ENCODE measurements at places on chromosomes 1 and 21.

DNA sequence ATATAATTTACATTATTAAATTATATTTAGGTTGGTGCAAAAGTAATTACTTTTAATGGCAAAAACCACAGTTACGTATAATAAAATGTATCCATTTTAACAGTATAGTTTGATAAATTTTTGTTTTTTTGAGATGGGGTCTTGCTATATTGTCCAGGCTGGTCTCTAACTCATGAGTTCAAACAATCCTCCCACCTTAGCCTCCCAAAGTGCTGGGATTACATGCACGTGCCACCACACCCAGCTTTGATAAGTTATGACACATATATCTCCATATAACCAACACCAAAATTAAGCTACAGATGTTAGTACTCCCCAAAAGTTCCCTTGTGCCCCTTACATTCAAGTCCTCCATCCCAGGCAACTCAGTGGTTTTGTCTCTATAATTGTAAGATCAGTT lies 163.1 kb downstream of the SMYD3 start:
- no peak for DNase-seq

DNA sequence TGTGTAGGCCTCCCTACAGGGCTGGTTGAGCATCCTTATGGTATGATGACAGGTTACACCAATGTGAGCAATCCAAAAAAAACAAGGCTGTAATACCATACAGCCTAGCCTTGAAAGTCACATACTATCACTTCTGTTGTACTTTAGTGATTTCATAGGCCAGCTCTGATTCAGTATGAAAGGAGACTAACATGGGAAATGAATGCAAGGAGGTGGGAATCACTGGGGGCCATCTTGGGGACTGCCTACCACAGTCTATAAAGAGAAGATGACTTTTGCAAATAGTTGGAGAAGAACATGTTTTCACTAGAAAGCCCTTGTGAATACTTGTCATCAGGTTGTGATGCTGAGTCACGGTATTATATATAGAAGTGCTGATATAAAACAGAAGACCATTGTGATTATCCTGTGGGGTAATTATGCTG lies 270.7 kb downstream of the S1PR1 start:
- DNase-seq = no peak

DNA sequence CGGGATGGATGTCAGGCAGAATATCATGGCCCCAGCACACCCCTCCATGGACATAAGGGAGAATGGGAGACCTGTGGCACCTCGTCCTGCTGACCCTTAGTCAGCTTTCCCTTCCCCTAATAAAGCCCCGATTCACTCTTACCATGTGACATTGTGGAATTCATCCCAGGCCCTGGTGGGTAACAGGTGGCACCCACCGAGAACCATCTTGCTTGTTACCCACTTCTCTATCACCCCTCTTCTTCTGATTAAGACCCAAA lies 32.9 kb downstream of the CSMD2 start:
- DNase-seq = no peak

GRCh38 chr1:154115180-154115579 lies 39.7 kb downstream of the NUP210L start:
- DNase-seq = no peak

GRCh38 chr1:114564141-114564540 lies 17.3 kb downstream of the BCAS2 start:
- no peak for DNase-seq

GRCh38 chr1:52836035-52836434 lies 6.5 kb upstream of the ZYG11A start:
- no peak for DNase-seq

DNA sequence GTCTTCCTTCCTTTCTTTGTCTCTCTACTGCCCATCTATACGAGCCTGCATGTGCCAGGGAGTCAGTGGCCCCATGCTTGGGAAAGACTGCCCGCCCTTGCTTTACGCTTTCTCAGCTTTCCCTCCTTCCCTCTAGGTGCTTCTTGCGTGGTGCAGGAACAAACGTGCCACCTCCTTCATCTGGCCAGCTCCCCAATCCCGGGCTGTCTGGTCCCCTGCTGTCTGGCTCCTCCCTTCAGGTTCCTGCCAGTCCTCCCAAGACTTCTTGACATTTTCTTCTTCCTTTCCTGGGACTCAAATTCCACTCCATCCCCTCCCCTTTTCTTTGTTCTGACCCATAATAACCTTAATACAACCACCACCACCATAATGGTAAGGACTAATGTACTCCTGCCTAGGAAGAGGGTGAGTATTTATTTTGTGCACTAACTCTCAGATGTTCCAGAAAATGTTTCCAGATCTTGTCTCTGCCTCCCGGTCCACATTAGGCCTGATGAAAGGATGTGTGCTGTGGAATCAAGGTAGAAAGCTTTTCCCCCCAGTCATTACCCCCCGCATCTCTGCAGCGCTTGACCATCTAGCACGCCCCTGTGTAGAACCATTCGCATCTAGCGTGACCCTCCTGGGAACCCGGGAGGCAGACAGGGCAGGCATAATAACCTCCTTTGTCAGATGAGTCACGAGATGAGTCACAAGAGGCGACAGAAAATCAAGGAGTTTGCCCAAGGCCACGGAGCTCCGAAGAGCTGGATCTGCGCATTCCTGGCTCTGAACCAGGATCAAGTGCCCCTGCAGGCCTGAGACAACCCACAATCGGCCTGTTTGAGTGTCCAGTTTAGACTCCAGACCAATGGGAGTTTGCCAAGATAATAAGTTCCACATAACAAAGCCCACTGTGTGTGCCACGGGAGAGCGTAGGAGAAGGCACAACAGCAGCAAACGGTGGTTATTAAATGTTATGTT lies 60.1 kb upstream of the NEK2 start:
- DNase-seq = peak; percentile 75

DNA sequence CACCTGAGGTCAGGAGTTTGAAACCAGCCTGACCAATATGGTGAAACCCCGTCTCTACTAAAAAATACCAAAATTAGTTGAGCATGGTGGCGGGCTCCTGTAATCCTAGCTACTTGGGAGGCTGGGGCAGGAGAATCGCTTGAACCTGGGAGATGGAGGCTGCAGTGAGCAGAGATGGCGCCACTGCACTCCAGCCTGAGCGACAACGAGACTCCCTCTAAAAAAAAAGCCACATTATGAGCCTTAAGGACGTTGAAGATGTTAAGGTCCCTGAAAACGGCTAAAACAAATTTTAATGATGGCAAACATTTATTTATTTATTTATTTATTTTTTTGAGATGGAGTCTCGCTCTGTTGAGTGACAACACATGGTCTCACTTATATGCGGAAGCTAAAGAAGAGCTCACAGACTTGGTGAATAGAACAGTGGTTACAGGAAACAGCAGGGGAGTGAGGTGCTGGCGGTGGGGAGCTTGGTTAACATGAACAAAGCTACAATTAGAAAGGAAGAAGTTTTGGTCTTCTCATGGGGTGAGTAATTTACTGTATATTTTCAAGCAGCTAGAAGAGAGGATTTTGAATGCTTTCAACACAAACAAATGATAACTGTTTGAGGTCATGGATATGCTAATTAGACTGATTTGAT lies 47.1 kb downstream of the TCP10L start:
- no peak for DNase-seq

- no peak for DNase-seq
Observed at GRCh38 chr1:202692959-202693555, 17.2 kb downstream of the SYT2 start.

DNA sequence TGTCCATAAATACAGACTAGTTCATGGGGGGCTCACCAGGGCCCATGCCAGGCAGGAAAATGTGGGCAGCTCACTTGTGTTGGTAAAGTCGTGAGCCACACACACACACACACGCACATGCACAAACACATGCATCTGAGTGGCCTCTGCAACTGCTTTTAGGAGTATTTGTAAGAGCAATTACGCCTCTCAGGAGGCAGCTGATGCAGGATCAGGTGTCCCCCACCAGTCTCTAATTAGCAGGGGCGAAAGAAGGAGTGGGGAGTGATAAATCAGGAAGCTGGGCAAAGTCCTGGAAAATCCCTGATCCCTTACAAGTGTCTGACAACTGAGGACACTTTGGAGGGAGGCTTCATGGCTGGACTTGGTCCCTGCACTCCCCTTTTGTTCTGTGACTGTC lies 5.7 kb upstream of the IVL start:
- no peak for DNase-seq

DNA sequence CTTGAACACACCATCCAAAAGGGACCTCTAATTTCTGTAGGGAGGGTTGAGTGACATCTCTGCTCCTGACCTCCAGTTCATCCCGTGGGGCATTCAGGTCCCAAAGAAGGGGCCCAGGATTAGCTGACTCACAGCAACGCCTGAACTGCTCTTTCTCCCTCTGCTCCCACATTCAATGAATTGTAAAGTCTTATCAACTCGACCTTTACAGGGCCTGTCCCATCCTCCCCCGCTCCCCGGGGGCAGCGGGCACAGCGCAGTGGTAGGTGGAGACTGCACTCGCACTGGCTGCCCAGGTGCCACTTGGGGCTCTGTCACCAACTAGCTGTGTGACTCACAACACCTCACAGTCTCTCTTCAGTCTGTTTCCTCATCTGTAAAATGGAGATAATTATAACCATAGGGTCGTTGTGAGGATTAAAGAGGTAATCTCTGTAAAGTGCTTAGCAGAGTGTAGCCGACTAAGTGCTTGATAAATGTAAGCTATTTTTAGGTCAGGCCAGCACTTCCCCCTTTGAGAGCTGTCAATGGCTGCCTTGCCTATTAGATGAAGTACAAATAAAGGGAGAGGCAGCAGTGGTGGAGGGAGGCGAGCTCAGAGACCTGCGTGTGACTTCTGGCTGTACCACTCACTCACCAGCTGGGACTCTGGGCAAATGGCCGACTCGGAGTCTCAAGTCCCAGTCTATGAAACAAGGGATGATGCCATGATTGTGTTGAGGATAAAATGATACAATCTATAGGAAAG lies 637 bp upstream of the MYBPHL start:
- no peak for DNase-seq

DNA sequence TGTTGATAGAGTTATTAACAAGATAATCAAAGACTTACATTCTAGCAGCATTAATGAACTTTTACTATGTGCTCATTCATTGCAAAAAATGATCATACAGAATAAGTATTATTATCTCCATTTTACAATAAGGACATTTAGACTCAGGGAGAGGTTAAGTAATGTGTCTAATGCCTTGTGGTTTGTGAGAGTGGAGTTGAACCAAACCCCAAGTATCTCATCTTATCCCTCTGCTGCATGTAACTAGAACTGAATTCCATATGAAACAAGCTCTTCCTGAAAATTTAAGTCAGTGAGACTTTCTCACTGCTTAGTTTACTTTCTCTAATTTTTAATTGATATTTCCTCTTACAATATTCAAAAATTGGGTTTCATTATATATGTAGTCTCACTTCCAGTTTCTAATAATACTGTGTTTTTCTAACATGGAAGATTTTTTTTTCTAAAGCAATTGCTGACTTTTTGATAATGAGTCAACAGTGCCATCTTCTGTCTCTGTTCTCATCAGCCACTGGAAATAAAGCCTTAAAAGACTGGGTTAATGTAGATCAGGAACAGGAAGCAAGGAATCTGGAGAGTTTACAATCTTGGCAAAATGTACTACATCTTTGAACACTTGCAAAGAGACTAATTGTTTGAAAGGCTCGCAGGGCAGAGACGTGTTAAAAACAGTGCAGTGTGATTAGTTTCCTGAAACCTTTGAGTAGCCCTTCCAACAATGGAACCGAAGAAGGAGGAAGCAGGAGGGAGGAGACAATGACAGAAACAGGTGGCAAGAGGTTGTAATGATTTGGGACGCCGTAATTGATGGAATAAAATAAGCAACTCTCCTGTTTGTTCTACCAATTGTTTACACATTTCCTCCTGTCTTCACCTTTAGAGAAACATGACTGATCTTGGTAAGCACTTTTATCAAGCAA lies 567.6 kb downstream of the MRPL39 start:
- no peak for DNase-seq

GRCh38 chr1:39625462-39626273 lies 13.8 kb downstream of the HEYL start:
- peak; percentile 16 for DNase-seq

DNA sequence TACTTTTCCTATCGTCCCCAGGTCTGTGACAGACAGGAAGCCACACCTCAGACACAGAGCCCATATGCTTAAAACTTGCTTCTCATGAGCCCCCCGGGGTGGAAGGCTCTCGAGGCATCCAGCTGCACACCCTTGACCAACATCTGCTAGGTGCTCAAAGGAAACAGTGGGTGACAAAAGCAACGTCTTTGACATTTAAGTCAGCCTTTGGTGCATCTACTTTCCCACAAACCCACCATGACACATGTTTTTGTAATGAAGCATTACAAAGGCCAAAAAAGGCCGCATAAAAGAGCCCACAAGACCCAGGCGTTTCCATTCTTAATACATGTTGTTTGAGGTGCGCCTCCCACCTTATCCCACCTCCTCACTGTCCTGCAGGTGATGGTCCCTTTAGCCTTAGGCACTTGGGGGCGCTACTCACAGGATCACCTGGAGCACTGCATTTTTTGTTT lies 11.8 kb upstream of the FASLG start:
- DNase-seq = no peak

DNA sequence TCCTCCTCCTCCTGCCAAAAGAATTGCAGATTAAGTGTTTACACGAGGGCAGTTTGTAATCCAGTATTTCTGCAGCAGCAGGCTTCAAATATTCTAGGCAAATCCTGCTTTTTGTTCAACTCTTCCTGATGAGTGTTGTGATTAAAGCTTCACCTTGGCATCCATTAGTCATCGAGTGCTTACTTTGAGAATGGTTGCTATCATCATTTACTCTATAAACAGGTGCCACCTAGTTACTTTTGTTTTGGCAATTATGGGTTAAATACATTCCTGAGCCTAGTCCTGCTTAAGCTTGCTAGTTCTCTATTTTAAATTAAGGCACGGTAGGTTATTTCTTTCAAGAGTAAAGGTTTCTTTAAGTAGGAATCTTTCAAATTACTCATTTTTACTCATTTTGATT lies 20.3 kb downstream of the PDC start:
- DNase-seq = no peak

DNA sequence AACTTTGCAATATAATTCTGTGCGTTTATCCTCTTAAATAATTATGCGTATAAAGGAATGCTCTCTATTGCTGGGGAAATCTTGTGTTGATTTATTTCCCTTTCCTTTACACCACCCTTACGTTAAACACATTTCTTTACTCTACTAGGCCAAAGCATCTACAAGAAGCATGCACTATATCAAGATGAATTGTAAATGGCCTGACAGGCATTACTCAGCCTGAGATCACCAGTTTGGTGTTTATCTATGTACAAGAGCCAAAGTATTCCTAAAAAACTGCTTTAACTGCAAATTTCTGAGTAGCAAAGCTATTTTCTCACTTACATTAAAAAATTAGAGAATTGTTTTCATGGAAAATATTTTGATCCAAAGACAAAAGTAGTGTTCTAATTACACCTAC lies 114.8 kb downstream of the TYW3 start:
- no peak for DNase-seq

- DNase-seq = no peak
Observed at GRCh38 chr1:67427465-67427864, 2.7 kb downstream of the SERBP1 start.

DNA sequence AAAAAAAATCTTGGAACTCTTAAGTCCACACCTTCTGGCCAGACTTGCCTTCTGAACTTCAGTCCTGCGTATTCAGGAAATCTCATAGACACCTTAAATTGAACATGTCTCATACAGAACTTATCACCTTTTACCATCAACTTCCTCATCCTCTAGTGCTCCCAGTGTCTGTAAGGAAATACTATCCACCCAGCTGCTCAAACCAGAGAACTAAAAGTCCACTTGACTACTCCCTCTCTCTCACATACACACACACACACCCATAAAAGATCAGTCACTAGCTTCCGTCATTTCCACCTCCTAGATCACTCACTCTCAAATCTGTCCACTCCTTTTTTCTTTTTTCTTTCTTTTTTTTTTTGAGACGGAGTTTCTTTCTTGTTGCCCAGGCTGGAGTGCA lies 10.9 kb upstream of the CAP1 start:
- no peak for DNase-seq

GRCh38 chr1:62194651-62195544 lies at the start of gene L1TD1:
TSS of gene L1TD1 (plus strand) at chr1:62194849. CDS start at chr1:62206629, 11,780 bp downstream.
- no peak for DNase-seq
